GM04503 (cell line): ENCODE measurements at places on chromosomes 4 and X.

DNA sequence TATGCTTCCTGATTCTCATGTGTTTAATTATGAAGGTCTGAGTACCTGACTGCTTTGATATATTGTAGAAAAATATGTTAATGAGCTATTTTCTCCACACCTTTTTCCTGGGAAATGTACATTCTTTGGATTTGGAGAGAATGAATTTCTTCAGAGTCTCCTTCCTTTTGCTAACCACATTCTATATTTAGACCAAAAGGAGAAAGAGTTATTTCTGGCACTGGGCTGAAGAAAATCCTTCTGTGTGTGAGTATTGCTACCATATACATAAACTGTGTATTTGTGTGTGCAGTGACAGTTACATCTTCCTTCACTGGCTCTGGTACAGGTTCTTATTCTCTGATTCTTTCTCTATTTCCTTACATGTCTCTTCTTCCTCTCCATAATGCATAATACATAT, 44.5 kb upstream of the PGRMC2 start:
- no peak for DNase-seq

DNA sequence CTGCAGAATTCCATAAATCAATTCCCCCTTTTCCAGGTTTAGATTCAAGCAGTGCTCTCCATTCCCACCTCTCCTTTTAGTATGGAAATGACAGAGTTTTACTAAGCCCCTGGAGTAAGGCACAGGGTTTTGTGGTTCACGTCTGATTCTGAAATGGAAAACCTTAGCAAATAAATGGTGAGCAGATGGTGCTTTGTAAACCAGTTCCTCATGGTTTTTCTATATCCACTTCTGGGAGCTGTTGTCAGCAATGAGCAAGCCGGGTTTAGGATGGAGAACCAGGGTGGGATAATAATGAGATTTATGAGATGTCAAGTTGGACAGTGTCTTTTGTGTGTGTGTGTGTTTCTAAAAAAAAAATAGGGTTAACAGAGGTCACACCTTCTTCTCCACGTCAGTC, 113.8 kb upstream of the RBPJ start:
- DNase-seq: no peak

- no peak for DNase-seq
Measured at GRCh38 chrX:109398833-109399232, 83.1 kb downstream of the GUCY2F start.

- DNase-seq: no peak
Measured at GRCh38 chr4:150366487-150366999, 215.4 kb upstream of the MAB21L2 start.

DNA sequence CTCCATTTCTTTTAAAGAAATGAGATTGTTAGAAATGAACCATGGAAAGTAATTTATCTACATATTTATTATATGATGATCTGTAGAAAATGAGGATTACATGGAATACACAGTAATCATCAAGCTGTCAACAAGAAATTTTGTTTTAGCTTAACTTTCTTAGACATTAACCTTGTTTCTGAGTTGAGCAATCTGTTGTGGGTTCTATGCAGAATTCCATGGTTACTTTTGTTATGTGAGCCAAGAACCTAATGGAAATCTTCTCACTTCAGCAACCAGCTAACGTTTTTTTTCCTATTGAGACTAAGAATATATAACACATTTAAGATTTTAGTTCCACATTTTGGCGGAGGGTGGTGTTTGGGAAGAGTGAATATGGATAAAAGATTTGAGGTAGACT, 136.1 kb upstream of the SLC4A4 start:
- DNase-seq: no peak

DNA sequence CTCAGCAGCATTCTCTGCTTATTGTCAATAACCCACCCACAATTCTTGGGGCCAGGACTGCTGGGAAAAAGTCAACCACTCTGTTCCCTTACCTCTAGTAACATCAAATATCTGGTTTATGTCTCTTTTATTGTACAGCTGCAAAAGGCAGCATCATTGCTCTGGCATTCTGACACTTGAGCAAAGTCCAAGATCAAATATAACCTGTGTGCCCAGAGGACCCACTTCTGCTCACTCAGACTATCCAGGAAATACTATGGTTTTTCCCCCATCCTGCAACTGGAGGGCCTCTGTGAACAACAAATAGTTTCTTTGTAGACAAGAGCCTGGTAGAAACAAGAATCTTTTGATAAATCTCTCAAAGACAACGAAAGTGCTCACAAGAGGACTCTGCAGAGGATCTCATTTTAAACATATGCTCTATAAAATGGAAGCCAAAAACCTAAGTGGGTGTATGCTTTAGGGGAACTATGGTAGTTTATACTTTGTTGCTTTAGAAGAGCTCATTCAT, 154.7 kb downstream of the RAB28 start:
- no peak for DNase-seq

DNA sequence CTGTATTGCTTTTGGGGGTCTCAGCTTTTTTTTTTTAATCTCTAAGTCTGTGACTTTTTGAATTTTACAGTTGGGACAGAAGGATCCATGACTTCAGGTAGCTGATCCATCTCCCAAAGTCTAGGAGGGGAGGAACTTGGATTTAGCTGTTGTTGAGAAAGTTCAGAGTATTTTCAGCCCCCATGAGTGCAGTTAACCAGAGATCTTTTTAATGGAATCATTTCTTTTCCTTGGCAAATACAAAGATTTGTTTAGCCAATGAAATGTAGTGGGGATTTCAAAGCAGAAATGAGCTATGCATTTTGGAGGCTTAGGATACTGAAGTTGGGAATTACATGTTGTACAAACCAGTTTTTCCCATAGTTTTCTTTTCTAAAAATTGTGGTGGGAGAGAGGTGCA, 18.1 kb downstream of the FNIP2 start:
- DNase-seq: no peak

GRCh38 chrX:39907964-39908661, 189.6 kb downstream of the BCOR start:
- peak; percentile 91 for DNase-seq
